ENCODE measurements at places on chromosomes 7 and 10. TPM values are rescaled to one million over a fixed set of nuclear protein-coding genes. Genes with fewer than 3 reads are reported as not detected.

C10orf62 gene
- polyA plus RNA-seq, result not detected

DNA sequence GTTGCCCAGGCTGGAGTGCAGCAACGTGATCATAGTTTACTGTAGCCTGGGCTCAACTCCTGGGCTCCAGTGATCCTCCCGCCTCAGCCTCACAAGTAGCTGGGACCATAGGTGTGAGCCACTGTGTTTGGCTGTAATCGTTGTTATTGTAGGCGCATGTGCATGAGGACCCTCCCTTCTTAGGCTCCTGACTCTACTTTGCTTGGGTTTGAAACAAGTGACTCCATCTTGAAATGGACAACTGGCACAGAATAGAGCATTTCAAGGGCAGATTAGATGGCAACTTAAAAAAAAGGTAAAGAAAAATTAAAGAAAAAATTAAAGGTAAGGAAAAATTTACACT, 15.4 kb upstream of the GIMAP8 start:
- H3K27ac ChIP-seq, result peak overlapping the region; percentile 100
- peaks cover 28% of the 10 kb centered on the region for H3K4me1 ChIP-seq
- H3K27me3 ChIP-seq, result no peaks in the 10 kb centered on the region
- no peak for DNase-seq

- peak overlapping the region; percentile 51 for H3K27ac ChIP-seq
- H3K36me3 ChIP-seq, result no peaks in the 10 kb centered on the region
- H3K4me1 ChIP-seq, result peaks cover 46% of the 10 kb centered on the region
- H3K4me3 ChIP-seq, result peak overlapping the region; percentile 92
- no peaks in the 10 kb centered on the region for H3K27me3 ChIP-seq
Observed at GRCh38 chr10:12351447-12351846, 2.1 kb downstream of the CAMK1D start.

ZCCHC24 gene
- 0.04 TPM for polyA plus RNA-seq

DNA sequence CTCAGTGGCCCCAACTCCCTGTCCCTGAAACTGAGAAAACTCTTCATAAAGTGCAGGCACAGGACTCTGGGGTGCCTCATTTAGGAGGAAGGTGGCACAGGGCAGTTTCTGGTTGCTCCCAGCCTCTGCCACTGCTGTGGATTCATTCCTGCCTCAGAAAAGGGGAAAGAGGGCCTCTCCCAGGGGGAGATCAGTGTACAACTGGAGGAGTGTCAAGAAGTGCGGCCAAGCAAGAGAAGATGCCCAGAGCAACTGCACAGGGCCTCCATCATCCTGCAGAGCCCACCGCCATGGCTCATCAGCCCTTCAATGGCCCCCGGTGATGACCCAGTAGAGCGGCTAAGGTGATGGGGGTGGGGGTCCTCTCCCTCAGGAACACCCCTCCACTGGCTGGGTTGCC, 150.3 kb downstream of the PLXNA4 start:
- no peaks in the 10 kb centered on the region for H3K36me3 ChIP-seq
- DNase-seq, result no peak
- no peak overlapping the region for H3K27ac ChIP-seq
- no peaks in the 10 kb centered on the region for H3K4me1 ChIP-seq
- no peak overlapping the region for H3K4me3 ChIP-seq
- no peaks in the 10 kb centered on the region for H3K27me3 ChIP-seq

- H3K27ac ChIP-seq, result no peak overlapping the region
- H3K36me3 ChIP-seq, result no peaks in the 10 kb centered on the region
- no peaks in the 10 kb centered on the region for H3K4me1 ChIP-seq
- no peak for DNase-seq
Observed at GRCh38 chr10:132904181-132904813, 38.1 kb downstream of the CFAP46 start.

GRCh38 chr10:43221419-43222209, 45.3 kb downstream of the RASGEF1A start:
- H3K36me3 ChIP-seq, result no peaks in the 10 kb centered on the region
- H3K4me3 ChIP-seq, result no peak overlapping the region
- no peak for DNase-seq
- H3K4me1 ChIP-seq, result peaks cover 8% of the 10 kb centered on the region
- H3K27me3 ChIP-seq, result peaks cover 1% of the 10 kb centered on the region
- H3K27ac ChIP-seq, result no peak overlapping the region

GRCh38 chr10:44949127-44949802, 10.3 kb upstream of the RASSF4 start:
- DNase-seq, result no peak
- no peak overlapping the region for H3K4me3 ChIP-seq
- H3K27ac ChIP-seq, result peak overlapping the region; percentile 57

DNA sequence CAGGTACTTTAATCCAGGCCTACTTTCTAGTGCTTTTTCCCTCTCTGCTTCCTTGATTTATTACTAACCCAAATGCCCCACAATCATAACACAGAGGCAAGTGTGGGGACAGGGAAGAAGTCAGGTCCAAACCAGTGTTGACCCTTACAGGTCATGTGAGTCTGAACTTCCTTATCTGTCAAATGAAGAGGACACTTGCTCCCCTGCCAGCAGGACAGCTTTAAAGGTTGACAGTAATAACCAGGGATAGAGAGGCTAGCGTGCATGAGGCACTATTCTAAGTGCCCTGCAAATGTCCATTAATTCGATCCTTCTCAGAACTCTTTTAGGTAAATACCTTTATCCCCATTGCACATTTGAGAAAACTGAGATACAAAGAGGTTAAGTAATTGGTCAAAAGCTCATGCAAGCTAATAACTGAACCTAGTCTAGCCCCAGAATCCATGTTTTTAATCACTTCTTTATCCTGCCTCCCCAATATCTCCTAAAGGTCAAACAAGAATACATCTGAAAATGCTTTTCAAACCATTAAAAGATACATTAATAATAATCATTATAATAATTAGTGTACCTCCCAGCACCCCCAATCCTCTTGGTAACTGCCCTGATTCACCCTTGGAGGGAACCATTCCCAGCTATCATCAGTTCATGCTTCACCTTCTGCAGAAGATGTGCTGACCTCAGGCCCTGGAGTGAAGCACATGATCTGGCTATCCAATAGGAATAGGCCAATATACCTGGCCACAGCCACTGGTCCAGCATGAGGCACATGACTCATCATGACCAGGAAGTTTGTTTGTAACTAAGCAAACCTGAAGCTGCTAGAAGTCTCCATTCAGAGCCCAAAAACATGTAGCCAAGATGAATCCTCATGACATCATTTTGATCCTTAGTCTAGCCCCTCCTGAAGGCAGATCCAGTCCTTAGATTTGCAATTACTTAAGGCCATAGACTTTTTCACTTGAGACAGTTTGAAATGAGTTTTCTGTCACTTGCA, 40.7 kb downstream of the SGMS1 start:
- DNase-seq, result no peak
- no peak overlapping the region for H3K4me3 ChIP-seq
- peaks cover 2% of the 10 kb centered on the region for H3K36me3 ChIP-seq
- H3K4me1 ChIP-seq, result no peaks in the 10 kb centered on the region
- H3K27ac ChIP-seq, result no peak overlapping the region
